Stimulated activated CD8-positive, alpha-beta memory T cell treated with anti-CD3 and anti-CD28 coated beads, Interleukin-4, amount 100 ng/mL, for 1 hour (primary cell): ENCODE measurements at places on chromosomes 3 and 15.

DNA sequence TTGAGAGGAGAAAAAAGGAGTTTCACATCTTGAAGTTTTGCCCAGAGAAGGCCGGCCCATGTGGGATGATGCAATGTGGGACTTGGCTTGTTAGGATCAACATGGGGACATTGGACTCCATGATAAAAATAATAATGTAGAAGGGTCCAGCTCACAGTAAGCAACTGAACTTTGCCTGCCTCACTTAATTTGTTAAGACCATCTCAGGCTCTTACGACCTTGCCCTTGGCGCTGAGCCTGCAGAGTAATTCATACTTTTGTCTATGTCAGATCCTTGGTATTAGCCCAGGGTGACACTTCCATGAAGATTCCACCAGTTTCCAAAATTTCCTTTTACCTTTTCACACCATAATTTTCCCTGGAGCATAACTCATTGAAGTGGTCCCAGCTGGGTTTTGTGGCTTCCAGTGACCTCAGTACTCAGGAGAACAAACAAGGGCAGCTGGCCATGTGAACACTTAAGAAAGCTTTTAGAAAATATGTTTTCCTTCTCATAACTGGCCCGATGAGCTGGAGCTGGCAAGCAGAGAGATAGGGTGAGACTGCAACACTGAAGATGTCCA, 315.4 kb upstream of the RASGRP1 start:
- no peak for DNase-seq

DNA sequence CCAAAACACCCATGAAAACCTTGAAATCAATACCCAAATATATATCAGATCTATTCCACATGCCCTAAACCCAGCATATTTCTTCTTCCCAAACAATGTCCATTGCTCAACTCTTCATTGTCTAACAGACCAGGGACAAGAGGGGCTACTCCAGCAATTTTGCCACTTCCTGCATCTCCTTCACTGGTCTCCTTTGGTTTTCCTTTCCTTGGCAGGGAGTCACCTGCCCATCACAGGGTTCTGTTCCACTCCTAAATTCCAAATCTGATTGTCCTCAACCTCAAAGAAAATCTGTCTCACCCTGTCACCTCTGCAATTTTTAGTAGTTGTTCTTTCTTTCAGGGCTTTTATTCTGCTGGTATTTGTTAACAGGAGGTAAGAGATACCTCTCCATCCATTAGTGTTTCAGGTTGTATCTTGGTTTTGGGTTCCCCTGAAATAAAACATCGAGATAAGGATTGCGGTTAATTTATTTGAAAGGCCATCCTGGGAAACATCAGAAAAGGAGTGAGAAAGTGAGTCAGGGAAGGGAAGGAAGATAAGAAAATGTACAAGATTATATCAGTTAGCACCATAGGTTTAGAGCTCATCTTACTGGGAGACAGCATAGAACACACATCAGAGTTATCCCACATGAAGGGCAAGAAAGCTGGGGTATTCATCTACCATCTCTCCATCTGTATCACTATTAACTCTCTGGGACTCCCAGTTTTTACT, 13.6 kb downstream of the ZBED2 start:
- DNase-seq: no peak

GRCh38 chr3:146071632-146072031, 89.4 kb downstream of the PLOD2 start:
- DNase-seq: no peak

DNA sequence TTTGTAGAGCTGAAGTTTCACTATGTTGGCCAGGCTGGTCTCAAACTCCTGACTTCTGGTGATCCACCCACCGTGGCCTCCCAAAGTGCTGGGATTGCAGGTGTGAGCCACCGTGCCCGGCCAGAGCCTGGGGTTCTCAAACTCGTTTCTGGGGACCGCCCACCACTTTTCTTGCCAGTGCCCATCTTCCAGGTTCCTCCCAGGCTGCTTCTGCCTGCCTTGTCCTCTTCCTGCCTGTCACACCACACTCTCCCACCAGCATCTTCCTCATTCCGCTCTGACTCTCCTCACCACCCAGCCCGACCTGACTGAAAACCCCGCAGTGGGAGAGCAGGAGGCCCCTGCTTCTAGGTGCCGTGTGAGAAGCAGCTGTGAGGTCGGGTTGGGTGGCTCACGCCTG, 3.1 kb upstream of the DYNLT2B start:
- no peak for DNase-seq

GRCh38 chr3:13644341-13645117, 95.6 kb downstream of the FBLN2 start:
- no peak for DNase-seq

GRCh38 chr3:64209866-64210621, 15.2 kb downstream of the PRICKLE2 start:
- DNase-seq: no peak

DNA sequence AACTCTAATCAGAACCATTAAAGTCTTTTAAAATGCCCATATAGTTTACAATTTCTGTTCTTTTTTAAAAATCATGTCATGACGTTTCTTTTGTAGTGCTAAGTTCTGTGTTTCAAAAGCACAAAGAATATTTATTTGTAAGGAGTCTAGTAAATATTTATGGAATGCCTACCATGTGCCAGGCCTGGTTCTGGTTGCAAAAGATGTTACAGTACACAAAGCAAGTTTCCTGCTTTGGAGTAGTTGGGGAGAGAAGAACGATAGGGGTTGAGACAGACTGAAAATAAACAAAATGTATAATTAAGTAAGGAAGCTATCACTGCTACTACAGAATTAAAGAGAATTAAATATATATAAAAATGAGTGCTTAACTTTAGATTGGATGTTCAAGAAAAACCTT, 86.8 kb upstream of the CMSS1 start:
- no peak for DNase-seq

GRCh38 chr3:42600958-42601675, 631 bp downstream of the NKTR start:
- DNase-seq: no peak

GRCh38 chr3:54476891-54477290, 354.5 kb downstream of the CACNA2D3 start:
- DNase-seq: no peak

GRCh38 chr3:15983693-15984092, 185.9 kb upstream of the ANKRD28 start:
- DNase-seq: no peak

DNA sequence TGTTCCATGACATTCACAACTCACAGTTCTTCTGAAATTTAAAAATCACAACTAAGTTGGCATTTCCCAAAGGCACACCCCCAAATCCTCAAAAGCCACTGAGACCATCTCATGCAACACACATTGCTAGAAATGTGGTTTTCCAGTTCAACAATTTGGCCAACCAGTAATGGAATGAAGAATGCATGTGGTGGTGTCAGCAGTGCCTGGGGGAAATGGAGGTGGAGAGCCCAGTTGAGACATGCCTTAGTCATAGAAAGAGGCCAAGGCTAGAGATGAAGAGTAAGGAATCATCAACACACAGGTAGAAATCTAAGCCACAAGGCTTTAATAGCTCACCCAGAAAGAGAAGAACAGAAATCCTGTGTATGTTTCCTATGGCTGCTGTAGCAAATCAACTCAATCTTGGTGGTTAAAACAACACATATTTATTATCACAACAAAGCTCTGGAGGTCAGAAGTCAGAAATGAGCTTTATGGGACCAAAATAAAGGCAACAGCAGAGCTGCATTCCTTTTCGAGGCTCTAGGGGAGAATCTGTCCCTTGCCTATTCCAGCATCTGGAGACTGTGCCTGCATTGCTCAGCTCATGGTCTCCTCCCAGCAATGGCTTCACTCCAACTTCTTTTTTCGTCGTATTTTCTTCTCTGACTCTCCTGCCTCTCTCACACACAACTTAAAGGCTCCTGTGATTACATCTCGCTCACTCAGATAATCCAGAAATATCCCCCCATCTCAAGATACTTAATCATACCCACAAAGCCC, 54.0 kb downstream of the SNTN start:
- no peak for DNase-seq

GRCh38 chr3:193879864-193880242, 256.1 kb upstream of the HES1 start:
- no peak for DNase-seq

DNA sequence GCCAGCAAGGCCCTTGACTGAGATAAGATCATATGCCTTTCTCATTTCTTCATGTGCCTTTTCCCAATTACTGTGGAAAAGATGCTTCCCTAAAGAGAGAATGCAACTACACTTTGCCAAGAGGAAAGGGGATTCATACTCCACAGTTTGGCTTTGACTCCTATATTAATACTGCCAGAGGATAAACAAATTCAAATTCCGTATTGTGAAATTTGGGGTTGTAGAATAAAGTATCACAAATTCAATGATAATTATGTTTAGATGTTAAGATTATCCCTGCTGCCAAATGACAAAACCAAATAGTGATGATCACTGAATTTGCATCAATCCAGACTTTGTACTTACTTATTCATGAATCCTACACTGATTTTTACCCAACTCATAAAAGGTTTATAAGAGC, 88.5 kb upstream of the MNS1 start:
- no peak for DNase-seq
